ENCODE measurements at places on chromosomes 1 and 21.

DNA sequence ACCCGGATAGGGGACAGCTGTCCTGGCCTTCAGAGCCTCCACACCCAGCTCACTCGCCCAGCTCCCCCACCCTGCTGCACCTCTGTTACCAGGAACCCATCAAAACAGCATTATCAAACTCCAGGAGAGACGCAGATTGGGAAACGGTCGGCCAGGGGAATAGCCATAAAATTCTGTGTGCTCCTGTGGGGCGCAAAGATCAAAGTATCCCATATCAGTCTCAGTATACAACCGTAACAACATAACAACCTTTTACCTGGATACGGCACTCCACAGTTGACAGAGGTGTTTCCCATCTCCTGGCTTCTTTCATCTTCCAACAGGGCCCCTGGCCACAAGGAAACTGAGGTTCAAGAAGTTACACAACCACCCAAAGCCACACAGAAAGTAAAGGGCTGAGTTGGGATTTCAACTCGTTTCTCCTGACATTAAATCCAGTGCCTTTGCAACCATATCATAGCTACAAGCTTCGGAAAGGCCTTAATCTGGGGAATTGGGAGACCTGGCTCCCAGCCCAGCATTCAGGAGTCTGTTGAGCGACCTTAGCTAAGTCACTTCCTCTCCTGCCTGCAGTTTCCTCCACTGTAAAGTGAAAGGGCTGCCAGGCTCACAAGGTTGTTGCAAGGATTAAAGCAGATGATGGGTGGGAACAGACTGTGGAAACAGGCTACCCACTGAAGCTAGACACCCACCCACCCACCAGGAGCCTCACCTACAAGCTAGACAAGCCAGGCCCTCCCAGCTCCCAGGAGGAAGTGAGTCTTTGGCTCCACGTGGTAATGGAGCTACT is 8.1 kb upstream of the EPHB2 start:
- DNase-seq, result no peak

GRCh38 chr1:116152950-116153691 is 41.9 kb downstream of the MAB21L3 start:
- no peak for DNase-seq

DNA sequence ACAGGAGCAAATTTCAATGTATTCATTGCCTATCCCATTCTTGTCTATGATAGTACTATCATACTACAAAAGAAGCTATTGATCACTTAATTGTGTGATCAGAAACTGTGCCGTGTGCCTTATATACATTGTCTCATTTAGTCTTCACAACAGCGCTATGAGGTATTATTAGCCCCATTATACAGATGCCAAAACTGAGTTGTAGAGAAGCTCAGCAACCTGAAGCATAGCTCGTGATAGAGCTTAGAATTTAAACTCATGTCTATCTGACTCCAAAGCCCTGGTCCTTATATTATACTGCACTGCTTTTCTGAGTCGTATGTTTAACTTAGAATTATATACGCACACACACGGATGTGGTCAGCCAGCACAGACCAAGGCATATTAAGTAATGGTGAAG is 315.1 kb downstream of the NFIA start:
- DNase-seq, result no peak

DNA sequence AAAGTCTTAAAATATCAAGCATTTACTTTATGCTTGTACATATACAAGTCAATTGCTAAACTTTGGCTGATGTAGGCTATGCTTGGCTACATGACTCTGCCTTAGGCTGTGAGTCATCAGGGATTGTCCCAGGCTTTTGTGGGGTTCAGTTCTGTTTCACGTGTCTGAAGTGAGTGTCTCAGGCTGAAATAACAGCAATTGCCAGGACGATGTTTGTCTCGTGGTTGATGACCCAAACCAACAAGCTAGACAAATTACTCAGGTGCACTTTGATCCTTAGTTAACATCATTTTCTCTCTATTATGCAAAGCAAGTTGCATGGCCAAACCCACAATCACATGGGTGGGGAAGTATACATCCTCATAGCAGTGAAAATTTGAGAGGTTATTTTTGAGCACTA is 410.1 kb downstream of the BRINP3 start:
- DNase-seq, result no peak

DNA sequence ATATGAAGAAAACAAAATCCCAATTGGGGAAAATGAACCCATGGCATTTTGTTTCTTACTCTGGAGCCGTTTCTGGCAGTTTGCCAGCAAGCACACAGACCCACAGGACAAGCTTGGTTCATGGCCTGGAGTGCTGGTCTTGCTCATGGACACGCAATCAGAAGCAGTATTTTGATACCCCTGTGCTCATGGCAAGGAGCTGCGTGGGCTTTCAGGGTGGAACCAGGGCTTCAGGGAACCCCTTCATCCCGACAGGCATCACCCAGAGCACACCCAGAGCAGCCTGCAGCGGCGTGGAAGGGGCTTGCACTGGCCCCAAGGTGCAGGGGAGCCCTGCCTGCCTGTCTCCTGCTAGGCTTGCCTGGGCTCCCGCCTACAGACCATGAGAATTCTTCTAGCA is 45.4 kb upstream of the PCBP3 start:
- peak; percentile 7 for DNase-seq

- DNase-seq, result no peak
Measured at GRCh38 chr1:52263153-52263910, 102.7 kb downstream of the CC2D1B start.

GRCh38 chr1:29682919-29683295 is 446.6 kb downstream of the PTPRU start:
- DNase-seq, result no peak

DNA sequence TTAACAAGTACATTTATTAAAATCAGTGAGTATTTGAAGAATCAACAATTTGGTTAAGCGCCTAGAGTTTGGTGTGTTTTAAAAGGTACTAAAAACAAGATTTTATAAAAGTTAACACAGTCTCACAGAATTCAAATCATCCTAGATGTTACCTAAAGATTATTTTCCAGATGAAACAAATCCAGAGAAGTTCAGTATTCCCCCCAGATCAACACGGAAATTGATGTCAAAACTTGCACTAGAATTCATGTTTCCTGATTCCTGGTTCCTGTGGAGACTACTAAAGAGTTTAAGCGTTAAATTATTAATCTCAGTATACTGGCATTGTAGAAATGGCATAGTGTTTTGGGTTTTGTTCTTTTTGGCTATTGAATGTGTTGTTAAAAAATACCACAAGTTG is 1.4 kb downstream of the PTBP2 start:
- no peak for DNase-seq

DNA sequence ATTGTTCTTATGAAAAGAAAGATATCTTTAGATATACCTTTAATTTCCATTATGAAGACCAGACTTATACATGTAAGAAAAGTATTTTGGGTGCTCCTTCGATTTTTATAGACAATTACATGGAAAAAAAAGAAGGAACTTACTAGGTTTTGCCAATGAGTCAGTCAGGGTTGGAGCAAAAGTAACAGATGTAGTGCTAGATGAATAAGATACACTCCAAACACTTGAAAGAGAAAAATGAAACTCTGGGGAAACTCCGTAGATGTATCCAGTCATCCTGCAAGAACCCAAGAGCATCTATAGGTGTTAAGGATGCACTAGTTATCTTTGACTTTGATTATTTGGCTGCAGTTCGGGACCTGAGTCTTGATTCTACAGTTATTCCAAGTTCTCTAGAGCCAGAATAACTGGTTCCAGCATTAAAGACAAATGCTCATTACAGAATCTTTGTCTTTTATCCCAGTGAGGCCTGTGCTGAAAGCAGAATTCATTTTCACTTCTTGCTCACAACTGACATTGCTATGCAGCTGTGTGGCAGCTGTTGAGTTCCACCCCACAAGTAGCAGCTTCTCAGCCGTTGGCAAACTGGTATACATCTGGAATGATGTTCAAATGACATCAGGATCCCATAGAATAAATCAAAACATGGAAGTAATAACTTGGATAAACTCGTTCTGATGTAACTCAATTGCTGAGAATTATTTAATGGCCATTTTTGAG is 326.1 kb downstream of the ASTN1 start:
- DNase-seq, result no peak

DNA sequence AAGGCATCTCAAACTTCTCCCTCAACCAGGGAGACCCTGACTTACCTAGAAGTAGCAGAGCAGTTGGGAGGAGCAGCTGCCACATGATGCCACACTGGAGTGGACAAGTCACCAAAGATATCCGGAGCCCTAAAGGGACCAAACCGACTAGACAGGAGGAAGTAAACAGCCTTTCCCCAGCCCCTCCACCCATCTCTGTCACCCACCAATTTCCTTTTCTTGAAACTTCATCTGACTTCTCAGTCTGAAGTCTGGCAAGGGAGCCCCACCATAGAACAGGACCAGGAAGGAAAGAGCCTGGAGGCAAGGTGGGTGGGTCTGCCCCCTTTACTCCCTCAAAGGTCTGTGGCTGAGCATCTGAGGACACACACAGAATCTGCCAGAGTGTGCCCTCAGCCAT is at the start of gene FCGR3A:
FCGR3A (minus strand) TSS at position 167 of the 400 bp plus-strand sequence; CDS start at position 85, 82 bp downstream.
- DNase-seq, result no peak

- DNase-seq, result no peak
Measured at GRCh38 chr21:32499249-32500055, 85.9 kb downstream of the TCP10L start.
